NCI-H1092 treated with DMSO at 0.1 percent for 48 hours (cell line): ENCODE measurements at places on chromosomes 3 and 15.
A peak's percentile ranks its signal among the peaks of the same experiment; 100 is the strongest.

GRCh38 chr15:95584088-95584487 lies 746.4 kb upstream of the NR2F2 start:
- no peak for DNase-seq

DNA sequence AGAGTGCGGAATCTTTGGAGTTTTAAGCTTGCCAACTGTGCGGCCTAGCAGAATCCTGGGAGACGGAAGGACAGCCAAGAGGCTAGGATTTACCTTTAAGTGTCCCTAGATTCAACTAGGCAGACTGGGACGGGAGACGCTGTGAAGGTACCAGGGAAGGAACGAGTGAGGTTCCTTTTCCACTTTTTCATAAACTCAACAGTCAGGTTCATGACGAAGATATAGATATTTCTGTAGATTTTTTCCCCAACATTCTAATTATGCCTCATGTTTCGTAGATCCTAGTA lies 564 bp upstream of the GABPB1 start:
- no peak for DNase-seq

DNA sequence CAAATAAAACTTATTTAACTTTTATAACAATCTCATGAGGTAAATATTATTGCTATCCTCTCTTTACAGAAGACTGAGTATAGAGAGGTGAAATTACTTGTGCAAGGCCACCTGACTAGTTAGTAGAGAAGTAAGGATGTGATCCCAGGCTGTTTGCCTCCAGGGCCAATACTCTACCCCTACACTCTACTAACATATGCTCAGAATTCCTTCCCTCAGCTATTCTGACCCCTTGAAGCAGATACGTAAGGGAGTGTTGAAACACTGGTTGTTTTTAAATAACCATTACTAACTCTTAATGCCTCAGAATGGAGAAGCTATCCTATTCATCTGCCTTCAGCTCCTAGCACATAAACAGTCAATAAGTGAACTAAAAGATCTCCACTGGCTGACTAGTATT lies 24.1 kb downstream of the CSTA start:
- DNase-seq: no peak

- DNase-seq: no peak
Observed at GRCh38 chr3:11510001-11510340, 133.7 kb downstream of the VGLL4 start.

DNA sequence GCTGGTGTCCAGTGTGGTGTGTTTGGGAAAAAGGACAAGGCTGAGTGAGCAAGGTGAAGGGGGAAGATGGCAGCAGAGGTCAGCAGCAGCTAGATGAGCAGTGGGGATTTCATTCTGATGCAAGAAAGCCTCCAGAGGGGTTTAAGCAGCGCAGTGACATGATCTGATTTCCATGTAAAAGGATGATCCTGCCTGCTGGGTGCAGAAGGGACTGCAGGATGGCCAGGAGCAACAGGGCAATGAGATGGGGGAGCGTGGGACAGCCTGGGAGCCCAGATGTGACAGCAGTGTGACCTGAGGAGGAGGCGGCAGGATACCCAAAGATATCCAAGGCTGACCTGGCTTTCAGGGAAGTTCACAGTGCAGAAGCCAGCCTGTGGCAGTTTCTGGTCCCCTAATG lies 6.1 kb downstream of the WNT7A start:
- no peak for DNase-seq

- DNase-seq: no peak
Observed at GRCh38 chr15:88401996-88402656, 65.1 kb downstream of the MRPL46 start.

- DNase-seq: no peak
Observed at GRCh38 chr3:15952543-15953175, 154.9 kb upstream of the ANKRD28 start.

GRCh38 chr3:39106281-39106811 lies 1.1 kb downstream of the GORASP1 start:
- DNase-seq: no peak

DNA sequence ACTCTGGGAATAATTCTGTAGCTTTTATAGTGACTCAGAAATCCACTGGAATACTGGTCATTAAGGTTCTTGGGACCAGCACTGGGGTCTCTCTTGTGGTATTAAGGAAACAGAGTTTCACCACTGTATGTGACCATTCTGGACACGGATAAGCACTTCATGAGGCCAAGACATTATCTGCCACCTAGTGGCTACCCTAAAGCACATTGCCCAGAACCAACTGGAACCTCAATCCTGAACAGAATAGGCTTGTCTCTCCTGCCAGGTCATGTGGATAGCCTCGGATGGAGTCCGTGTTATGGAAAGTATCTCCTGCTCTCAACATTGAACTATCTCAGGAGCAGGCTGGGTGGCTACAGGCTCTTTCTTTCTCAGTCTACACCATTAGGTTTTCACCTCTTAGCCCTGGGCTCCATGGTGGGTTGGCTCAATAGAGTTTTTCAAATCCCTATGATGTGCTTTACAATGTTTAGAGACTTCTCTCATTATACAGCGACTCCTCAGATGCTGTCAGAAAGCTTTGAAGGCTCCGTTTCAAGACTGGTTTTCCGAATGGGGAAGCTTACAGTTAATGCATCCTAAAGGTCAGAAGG lies 167.6 kb upstream of the ST8SIA2 start:
- peak; percentile 26 for DNase-seq

GRCh38 chr15:78979456-78980320 lies 34.8 kb upstream of the CTSH start:
- DNase-seq: peak; percentile 55

DNA sequence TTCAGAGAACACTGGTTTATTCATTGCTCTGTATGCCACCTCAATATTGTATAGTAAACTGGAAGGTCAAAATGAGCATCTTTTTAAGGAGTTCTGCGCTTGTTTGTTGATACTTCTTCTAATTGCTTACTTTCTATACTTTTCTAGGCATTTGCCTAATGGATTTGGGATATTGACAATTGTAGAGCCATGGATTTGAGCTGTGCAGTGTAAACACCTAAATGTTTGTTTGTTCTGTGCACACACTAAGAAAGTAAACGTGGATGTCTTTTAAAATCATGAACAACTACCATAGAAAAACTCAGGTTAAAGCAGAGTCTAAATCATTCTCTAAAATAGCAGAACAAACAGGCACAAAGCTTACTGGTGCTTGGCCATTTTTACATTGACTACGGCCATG lies 436.6 kb upstream of the GBE1 start:
- no peak for DNase-seq

DNA sequence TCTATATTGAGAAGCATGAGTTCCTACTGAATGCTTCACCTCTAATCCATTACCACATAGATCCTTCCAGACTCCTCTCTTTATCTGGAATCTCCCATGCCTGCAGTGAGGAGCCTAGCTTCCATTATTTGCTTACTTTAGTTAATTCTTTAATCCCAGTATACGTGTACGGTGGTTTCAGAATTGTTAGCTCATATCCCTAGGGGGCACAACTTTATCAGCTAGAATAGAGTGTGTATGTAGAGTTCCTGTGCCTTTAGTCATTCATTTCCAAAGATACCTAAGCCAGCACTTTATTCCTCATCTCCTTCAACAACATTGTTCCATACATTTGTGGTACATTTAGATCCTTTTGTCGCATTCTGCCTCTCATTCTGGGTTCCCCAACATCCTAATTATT lies 226.0 kb downstream of the TJP1 start:
- DNase-seq: no peak

- no peak for DNase-seq
Observed at GRCh38 chr3:39637807-39638206, 170.3 kb downstream of the MOBP start.

- no peak for DNase-seq
Observed at GRCh38 chr3:197000211-197000610, 29.4 kb downstream of the MELTF start.

- DNase-seq: no peak
Observed at GRCh38 chr3:132145833-132146232, 111.0 kb upstream of the CPNE4 start.

GRCh38 chr3:160400030-160400701 lies 716 bp downstream of the SMC4 start:
- peak; percentile 37 for DNase-seq

DNA sequence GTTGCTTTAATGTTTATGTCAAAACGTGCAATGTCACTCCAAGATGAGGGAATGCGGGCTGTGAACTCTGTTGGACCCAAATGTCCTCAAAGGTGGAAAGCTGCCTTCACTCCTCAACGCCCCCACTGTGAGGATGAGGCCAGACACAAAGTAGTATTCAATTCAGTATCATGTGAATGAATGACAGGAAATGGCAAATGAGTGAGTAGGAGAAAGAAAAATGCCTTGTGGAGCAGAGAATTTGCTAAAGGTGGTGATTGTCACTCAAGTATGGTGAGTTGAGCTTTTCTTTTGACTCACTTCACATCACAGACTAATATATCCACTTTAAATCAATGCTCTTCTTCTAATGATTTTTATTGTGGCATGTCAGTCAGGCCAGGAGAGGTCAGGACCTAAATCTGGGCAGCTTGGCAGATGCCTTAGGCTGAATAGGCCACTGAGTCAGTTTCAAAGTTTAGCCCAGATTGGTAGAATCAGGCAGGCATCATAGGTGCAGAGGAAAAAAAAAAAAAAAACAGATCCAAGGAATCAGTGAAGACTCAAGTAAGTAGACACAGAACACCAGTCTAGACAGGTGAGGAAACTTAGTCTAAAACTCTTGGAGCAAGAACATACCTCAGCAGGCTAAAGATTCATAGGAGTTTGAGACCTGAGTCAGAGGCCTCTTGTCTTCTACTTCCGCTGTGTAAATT lies 71.0 kb upstream of the ZBED2 start:
- no peak for DNase-seq

GRCh38 chr3:89572261-89572660 lies 464.8 kb downstream of the EPHA3 start:
- no peak for DNase-seq

GRCh38 chr15:85037641-85038040 lies 56.0 kb downstream of the PDE8A start:
- no peak for DNase-seq

DNA sequence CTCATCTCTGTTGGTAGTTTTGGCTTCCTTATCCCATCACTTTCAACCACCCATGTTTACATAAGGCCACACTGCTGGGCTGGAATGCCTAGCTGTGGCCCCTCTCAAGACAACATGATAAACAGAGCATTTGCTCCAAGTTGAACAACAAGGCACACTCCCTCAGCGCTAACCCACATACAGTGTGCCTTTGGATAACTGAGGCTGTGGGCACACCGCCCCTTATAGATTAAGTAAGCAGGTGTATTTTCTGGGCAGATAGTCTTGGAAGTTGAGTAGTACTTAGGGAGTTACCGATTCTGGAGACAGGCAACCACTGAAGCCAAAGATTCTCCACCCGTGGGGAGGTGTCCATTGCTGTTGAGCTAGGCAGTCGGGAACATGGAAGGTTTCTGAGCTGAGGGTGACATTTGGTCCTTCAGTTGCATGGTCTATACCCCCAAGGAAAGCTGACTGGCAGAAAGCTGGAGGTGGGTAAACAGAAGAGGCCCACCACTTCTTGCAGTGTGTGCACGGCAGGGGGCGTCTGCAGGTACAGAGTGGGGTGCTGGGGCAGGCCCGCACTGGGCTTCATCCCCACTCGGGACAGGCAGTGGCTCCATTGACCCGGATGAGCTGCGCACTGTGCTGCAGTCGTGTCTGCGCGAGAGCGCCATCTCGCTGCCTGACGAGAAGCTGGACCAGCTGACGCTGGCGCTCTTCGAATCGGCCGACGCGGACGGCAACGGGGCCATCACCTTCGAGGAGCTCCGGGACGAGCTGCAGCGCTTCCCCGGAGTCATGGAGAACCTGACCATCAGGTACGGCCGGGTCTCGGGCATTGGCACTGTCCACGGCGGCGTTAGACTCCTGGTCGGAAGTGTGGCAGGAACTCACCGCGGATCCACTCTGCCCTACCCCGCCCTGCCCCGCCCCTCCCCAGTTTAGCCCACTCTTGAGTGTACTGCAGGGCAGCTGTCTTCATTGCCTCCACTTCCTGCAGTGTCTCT lies 16.8 kb downstream of the NOX5 start:
- DNase-seq: no peak

- DNase-seq: no peak
Observed at GRCh38 chr3:30292192-30292893, 314.1 kb upstream of the TGFBR2 start.

DNA sequence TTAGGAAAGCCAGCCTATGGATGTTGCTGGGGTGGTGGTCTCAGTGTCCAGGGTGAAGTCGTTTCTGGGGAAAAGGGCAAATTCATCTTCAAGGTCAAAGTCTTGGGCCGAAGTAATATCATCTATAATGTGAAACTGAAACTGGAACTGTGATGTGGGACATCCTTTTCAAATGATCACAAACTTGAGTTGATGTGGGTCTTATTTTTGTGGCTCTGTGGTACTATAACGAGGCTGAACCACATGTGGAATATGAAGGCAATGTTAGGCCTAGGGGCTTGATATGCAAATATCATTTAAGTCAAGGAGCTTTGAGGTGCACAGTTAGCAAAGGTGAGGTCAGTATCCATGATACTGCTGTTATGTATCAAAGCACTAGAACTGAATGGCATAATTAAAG lies 1.5 kb upstream of the CD200R1L start:
- no peak for DNase-seq

- DNase-seq: no peak
Observed at GRCh38 chr15:60843482-60843881, 364.5 kb upstream of the ICE2 start.

DNA sequence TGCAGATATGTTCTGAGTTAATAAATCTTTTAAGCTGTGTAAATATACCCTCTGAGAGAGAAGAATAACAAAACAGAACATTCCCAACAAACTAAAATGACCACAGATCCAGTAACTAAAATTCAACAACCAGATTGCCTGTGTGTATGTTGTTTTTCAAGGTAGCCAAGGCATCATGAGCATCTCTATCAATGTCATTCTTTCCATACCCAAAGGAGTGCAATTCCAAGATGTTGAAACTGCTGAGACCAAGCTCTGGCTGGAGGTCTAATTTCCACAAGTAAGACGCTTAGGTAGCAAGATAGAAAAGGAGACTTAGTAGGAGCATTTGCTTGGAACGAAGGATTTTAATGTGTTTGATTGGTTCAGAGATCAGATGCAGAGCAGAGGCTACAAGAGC lies 276.3 kb downstream of the RBMS3 start:
- no peak for DNase-seq

DNA sequence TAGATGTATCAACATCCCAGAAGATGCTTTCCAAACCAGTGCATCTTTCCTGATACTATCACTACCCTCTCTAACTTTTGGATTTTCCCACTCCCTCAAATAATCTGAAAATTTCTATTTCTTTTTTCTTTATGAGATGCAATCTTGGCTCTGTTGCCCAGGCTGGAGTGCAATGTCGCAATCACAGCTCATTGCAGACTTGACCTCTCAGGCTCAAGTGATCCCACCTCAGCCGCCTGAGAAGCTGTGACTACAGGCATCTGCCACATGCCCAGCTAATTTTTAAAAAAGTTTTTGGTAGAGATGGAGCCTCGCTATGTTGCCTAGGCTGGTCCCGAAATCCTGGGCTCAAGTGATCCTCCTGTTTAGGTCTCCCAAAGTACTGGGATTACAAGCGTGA lies 239.7 kb downstream of the SUCLG2 start:
- no peak for DNase-seq

DNA sequence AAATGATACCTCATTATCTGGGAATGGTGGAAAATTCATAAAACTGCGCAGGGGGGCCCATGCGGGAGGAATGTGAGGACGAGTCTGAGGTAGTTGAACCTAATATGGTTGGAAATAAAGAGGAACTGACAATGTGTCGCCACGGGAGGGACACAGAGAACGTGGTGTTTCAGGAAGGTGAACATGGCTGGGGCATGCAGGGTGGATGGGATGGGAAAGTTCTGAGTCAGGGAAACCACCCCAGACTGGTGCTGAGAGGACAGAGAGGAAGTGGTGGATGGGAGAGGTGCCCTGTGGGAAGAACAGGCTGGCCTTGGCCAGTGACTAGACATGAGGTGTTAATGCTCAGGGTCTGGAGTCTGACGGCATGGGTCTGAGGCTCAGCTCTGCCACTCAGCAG lies 137.1 kb upstream of the WNT5A start:
- DNase-seq: no peak
